ENCODE measurements at places on chromosomes 3 and 15.

DNA sequence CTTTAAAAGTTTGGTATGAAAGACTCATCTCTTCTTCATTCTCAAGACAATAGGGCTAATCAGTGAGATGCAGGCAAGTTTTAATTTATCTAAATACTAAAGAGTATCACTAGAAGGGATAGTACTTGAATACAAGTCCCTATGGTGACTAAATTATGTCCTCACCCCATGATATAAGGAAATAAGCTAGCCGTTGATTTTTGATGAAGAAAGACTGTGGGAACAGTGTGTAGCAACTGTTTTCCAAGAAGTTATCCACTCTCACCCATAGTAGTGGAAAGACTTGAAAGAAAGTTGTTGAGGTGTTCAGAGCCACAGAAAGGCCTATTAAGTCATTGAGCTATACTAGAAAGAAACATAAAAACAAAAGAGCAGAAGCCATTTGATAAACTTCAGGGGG, 36.7 kb downstream of the PIK3CA start:
- no peak for DNase-seq

DNA sequence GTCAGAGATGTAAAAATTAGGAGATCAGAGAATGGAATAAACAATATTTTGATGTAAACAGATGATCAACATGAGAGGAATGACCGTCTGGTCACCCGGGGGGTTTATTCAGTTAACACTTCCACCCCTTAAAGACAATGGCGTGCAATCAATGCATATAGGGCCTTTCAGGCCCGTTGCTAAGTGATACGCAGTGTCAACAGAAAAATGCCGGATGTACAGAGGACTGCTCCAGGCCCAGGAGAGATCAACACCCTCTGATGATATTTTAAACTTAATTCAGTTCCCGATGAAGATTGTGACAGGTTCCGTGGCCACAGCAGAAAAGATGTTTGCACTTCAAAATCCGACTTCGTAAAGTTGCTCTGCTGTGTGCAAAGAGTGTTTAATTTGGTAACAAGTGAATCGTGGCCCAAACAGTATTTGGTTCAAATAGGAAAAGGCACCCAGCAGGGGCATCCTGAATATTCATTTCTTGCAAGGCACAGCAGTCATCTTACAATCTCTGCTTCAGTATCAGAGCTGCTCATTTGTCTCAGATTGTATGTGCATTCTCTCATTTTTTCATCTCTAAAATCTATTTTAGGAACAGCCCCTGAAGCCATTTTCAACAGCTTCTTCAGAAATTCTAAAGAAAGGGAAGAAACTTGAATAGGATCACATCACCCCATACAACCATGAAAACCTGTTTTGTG, 72.6 kb downstream of the FOXB1 start:
- DNase-seq = no peak

- DNase-seq = no peak
Observed at GRCh38 chr15:33059184-33059583, 135.3 kb downstream of the FMN1 start.

DNA sequence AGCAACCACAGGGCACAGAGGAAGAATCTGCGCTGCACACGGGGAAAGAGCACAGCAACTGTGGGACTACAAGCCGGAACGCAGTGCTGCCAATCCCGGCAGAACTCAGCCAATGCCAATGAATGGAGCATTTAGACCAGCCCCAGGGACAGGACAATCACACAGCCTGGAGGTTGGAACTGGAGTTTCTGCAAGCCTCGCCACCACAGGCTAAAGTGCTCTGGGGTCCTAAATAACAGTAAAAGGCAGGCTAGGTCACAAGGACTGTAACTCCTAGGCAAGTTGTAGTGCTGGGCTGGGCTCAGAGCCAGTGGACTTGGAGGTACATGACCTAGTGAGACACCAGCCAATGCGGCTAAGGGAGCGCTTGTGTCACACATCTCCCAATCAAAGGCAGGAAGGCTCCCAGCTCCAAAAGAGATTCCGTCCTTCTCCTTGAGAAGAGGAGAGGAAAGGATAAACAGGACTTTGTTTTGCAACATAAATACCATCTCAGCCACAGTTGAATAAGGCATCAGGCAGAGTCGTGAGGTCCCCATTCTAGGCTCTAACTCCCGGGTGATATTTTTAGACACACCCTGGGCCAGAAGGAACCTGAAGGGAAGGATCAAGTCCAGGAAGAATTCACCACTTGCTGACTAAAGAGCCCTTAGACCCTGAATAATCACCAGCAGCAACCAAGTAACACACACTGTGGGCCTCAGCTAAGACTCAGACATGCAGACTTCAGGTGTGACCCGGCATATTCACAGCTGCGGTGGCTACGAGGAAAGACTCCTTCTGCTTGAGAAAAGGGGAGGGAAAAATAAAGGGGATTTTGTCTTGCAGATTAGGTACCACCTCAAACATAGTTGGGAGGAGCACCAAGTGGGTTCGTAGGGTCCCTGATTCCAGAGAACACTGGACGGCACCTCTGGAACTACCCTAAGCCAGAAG, 85.5 kb upstream of the XXYLT1 start:
- DNase-seq = no peak

DNA sequence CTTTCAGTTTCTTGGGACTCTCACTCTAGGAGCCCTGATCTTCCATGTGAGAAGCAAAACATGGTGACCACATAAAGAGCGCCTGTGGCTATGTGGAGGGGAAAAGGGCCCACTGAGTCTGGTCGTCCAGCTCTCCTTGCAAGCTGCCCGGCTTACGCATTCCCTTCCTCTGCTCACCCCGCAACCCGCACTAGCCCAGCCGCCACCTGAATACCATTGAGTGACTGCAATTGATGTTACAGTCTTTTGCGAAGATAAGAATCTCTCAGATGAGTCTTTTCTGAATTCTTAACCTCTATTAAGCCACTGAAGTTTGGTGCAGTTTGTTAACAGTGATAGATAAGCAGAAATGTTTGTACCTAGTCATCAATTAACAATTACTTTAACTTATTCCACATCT, 589.0 kb upstream of the DPPA4 start:
- DNase-seq = no peak

DNA sequence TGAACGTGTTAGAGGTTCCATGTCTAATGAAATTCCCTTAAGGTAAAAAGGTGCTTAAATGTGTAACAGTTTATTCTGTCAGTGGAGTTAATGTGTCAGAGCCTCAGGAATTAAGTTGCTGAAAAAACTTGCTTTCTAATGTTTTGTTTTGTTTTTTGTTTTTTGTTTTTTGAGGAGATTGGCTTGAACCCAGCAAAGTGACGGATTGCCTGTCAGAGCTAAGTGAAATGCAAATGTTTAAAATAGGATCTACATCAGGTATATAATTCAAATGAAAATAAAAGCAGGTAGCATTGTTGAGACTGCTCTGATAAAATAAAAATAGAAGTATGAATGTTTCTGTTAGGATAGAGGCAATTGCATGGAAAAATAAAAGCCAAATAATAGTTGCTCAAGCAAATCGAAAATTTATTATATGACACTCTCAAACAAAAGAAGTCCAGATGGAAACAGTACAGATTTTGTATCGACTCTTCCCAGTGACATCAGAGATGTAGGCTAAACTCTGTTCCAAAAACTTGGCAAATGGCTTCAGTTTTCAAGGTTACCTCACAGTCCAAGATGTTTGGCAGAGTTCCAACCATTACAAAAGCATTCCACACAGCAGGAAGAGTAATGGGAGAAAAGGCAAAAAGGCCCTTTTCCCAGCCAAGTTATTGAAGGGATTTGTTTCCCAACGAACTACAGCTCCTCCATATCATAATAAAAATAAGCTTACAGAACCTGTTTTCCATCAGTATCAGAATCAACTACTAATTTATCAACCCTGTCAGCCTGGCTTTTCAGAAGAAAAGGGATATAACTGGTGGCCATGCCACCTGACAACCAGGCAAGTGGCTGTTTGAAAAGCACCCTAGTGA, 291.0 kb downstream of the TBL1XR1 start:
- no peak for DNase-seq

- no peak for DNase-seq
Observed at GRCh38 chr3:107523289-107523538, 452 bp downstream of the BBX start.

- no peak for DNase-seq
Observed at GRCh38 chr3:24365168-24365567, 129.5 kb downstream of the THRB start.

- no peak for DNase-seq
Observed at GRCh38 chr3:66501483-66502244, 842 bp upstream of the LRIG1 start.

GRCh38 chr3:39029556-39029955, 22.2 kb downstream of the SCN11A start:
- no peak for DNase-seq

DNA sequence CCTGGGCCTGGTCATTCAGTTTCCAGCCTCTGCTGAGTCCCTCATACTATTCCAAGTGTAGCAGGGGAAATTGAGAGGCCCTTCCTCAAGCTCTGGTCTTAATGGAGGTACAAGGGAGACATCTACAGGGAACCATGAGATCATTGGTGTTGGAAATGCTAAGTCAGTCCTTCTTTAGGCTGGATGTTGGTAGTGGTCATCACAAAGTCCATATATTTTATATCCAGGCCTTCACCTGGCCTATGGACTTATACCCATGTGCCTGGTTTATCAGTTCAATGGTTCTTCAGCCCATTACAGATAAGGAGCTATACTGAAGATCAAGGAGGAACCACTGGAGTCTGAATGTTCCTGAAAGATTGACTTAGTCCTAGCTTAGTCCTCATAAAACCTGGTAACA, 135.0 kb downstream of the STAG1 start:
- DNase-seq = no peak

DNA sequence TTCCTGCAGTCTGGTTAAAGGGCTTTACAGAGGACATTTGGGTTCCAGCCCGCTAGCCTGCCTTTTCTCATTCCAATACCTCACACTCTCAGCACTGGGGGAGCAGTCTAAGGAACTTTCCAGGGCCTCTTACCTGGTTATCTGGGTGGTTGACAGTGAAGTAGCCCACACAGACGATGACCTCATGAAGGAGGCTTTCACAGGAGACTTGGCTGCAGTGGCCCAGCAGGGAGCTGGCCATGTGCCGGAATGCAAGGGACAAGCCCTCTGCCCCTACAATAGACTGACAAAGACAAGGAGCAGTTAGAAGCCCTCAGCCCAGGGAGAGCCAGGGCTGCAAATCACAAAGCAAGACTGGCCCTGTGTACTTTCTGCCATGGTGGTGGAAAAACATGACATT, 39.5 kb downstream of the ISL2 start:
- DNase-seq = no peak

GRCh38 chr15:69652293-69652692, 199.7 kb downstream of the RPLP1 start:
- DNase-seq = no peak

DNA sequence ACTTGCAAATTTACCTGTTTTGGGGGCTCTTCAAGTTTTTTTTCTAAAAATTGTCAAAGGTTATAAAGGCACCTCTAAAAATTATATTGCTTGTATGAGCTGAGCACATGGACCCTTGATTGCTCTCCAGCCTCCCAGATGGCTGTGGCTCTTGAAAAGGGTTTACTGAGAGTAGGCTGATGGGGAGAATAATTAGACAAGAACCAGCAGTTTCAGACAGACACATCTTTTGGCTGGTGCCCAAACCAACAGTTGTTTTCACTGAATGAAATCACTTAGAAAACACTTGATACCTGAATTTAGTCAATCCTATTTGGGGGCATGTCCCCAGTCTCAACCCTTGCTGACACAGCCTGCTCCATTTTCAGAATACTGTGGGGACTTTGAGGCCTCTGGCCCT, 217.6 kb downstream of the KBTBD8 start:
- DNase-seq = no peak

DNA sequence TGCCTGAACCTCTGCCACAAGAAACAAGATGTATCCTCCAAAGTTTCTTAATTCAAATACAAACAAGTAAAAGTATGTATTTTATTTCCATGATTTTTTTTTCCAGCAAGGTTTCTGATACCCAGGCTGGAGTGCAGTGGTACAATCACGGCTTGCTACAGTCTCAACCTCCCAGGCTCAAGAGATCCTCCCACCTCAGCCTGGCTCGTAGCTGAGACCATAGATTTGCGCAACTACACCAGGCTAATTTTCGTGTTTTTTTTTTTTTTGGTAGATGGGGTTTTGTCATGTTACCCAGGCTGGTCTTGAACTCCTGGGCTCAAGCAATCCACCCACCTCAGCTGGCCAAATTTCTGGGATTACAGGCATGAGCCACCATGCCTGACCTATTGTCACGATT, 12.2 kb upstream of the VEPH1 start:
- no peak for DNase-seq

DNA sequence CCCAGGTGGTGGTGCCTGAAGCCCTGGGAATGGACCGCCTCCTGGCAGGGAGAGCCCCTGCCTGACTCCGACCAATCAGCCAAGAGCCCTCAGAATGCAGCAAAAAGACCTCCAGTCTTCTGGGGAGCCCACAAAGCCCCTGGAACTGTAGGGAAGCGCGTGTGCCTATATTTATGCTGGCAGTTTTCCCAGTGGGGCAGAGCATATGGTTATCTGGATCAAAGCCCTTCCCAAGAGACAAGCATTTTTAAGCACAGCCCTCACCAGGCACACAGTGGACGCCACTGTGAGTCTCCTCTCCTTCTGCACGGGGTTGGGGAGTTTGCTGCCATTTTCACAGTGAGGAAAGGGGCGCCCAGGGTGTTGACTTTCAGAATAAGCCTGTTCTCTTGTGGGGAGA, 80.9 kb upstream of the RPL32 start:
- no peak for DNase-seq

DNA sequence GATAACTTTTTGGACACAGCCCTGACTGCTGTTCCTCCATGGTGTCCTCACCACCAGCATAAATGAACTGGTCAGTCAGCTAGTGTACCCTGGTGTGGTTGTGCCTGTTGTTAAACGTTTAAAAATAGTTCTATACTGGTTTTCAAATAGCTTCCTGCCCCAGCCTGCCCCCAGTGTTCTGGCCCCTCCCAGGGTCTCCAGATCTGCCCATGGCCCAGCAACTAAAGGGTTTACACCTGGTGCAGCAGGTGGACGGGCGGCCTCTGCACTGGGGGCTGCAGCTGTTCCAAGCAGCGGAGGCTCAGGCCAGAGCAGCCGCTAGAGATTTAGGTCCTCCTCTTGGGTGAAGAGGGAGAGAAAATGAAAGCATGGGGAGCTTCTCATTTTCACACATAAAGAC, 6.1 kb upstream of the NR2E3 start:
- DNase-seq = no peak

GRCh38 chr15:90836296-90836871, 32.0 kb upstream of the FURIN start:
- DNase-seq = no peak

Data from CD4-positive, alpha-beta T cell treated with Interleukin-21 for 1 hour (primary cell).